ENCODE measurements at places on chromosomes 11 and 22. TPM values are rescaled to one million over a fixed set of nuclear protein-coding genes. Genes with fewer than 3 reads are reported as not detected.

The OR52A5 gene
- total RNA-seq: not detected

DNA sequence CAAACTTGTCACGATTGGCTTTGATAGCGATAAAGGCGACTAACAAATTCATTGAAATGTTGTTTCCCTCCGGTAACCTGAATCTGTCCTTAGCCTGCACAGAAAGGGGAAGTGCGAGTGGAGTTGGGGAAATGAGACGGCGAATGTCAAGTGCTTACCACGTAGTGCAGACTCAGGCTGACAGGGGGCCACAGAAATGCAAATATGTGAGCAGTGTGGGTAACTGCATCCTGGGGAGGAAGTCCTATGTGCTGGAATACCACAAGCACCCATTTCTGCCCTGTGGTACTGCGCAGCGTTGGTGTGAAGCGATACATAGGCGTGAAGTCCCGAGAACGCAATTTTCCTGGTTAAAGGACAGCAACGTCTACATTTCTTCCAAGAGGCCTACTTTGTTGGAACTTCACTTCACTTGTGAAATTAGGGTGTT lies 869 bp upstream of the EIF4ENIF1 start:
- H3K4me1 ChIP-seq: peaks cover 33% of the 10 kb centered on the region
- H3K27ac ChIP-seq: peak overlapping the region; percentile 99
- peak; percentile 96 for DNase-seq
- H3K4me3 ChIP-seq: peak overlapping the region; percentile 100
- no peaks in the 10 kb centered on the region for H3K27me3 ChIP-seq

DNA sequence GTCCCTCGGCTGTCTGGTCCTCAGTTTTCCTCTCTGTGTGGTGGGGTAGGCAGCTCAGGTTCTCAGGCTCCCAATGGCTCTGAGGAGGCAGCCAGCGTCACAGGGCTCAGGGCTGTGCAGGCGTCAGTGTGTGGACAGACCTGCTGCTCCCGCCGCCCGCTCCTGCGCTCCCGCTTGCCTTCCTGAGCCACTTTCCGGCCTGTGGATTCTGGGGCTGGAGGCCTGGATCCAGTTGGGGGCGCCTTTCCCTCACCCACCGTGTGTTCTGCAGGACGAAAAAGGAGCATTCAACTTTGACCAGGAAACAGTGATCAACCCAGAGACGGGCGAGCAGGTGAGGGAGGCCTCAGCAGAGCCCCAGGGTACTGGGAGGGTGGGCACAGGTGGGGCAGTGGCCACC lies 14.7 kb downstream of the DPP3 start:
- no peaks in the 10 kb centered on the region for H3K27me3 ChIP-seq
- no peaks in the 10 kb centered on the region for H3K4me1 ChIP-seq
- no peak overlapping the region for H3K27ac ChIP-seq
- H3K36me3 ChIP-seq: peaks cover 1% of the 10 kb centered on the region
- DNase-seq: no peak
- H3K4me3 ChIP-seq: no peak overlapping the region

DNA sequence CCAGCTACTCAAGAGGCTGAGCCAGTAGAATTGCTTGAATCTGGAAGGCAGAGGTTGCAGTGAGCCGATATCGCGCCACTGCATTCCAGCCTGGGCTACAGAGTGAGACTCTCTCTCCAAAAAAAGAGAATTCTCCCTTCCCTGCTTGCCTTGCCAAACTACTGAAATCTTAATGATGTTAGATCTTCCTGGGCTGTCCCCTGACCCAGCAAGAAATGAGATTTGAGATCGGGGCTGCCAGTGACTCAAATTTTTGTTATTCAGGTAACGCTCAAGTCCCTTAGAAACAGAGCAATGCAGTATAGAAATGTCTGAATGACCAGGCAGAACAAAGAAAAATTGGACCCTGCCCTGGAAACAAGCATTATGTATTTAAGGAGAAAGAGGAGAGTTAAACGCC lies 4.0 kb upstream of the RBFOX2 start:
- DNase-seq: no peak
- H3K4me1 ChIP-seq: peaks cover 15% of the 10 kb centered on the region
- peaks cover 1% of the 10 kb centered on the region for H3K27me3 ChIP-seq
- H3K4me3 ChIP-seq: no peak overlapping the region

DNA sequence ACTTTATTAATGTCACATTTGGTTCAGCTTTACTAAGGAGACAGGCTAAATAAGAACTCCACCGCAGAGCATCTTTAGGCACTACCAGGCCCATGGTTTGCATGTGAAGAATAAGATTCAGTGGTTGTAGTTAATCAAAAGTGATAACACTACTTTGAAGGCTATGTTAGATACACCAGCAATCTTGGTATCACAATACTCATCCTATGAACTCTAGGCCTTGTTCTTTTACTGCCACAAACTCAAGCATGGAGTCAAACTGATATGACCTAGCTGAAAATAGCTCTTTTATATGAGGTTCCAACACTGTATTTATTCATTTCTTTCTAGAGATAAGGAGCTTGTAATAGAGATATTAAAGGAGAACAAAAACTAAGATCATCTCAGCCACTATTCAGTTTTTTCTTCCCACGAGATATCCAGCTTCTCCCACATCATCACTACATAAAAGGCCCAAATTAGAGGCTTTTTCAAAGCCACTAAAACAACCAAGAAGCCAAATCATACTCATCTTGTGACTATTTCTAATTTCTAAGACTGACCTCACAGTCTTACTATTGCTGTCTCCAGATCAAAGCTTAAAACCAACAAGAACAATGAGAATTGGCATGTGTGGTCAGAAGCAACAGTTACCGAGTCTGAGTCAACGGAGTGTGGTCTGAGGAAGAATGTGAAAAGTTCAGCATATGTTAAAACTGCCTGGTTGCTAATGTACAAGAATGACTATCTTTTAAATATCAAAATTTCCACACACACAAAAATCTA lies 25.1 kb upstream of the GUCY1A2 start:
- H3K27me3 ChIP-seq: no peaks in the 10 kb centered on the region
- no peak for DNase-seq
- H3K27ac ChIP-seq: no peak overlapping the region
- H3K36me3 ChIP-seq: no peaks in the 10 kb centered on the region
- H3K4me3 ChIP-seq: no peak overlapping the region

GRCh38 chr11:113163291-113164030 lies 150.9 kb upstream of the TTC12 start:
- no peaks in the 10 kb centered on the region for H3K4me1 ChIP-seq
- no peak overlapping the region for H3K4me3 ChIP-seq

DNA sequence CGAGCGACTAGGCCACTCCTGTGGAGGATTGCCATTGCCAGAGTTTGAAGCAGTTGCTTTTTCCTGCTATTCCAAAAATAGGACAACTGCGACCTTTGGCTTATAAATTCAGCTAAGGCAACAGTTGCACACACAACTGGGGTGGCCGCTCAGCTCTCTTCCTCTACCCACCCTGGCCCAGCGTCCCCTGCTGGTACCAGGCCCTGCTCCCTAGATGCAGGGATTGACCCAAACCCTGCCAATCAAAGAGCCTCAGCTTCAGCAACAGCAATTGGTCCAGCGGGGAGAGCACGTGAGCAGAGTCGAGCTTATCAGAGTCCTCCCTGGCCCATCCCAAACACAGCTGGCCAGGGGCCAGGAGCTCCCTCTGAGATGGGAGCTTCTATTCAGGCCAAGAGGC lies 22.0 kb upstream of the CABP2 start:
- no peak overlapping the region for H3K4me3 ChIP-seq
- H3K27ac ChIP-seq: no peak overlapping the region
- no peaks in the 10 kb centered on the region for H3K36me3 ChIP-seq
- peaks cover 4% of the 10 kb centered on the region for H3K27me3 ChIP-seq
- no peaks in the 10 kb centered on the region for H3K4me1 ChIP-seq
- DNase-seq: no peak

DNA sequence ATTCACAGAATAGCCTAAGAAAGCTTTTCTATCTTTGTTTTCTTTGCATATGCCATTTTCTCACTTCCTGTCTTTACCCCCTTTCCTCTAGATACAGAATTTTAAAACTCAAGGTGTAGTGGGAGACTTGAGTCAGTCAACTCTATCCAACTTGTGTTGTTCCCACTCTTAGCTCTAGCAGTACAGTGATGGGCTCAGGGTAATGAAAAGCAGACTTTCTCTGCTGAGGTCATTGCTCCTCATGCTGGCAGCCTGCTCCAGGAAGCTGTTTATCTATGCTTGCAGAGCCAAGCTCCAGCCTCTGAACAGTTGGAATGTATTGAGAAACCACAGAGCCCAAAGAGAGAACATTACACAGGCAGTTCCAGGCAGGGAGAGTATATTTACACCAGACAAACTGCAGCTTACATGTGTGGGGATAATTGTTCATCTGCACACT lies 68.1 kb downstream of the CSTPP1 start:
- H3K36me3 ChIP-seq: no peaks in the 10 kb centered on the region
- DNase-seq: no peak
- no peak overlapping the region for H3K27ac ChIP-seq
- H3K4me3 ChIP-seq: no peak overlapping the region

The OR8G5 gene
- total RNA-seq: not detected

The DNAJB13 gene
- not detected for total RNA-seq

The PARVG gene
- total RNA-seq: 247 TPM

DNA sequence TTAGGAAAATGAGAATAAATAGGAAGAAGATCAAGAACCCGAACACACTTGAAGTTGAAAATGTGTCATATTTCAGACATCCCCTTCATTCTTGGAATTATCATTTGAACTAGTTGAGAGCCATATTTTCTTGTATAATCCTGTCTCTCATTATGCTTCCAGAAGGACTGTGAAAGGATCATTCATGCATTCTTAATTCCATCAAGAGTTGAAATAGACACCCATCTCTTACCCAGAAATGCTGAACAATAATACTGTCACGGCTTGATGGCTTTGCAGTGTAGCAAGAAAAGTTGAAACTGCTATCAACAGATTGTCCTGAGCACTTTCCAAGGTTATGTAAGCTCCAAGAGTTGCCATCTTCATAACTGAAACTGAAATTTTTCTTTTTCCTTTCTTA lies 79.7 kb downstream of the ARHGAP42 start:
- DNase-seq: no peak
- peaks cover 4% of the 10 kb centered on the region for H3K36me3 ChIP-seq
- H3K27ac ChIP-seq: no peak overlapping the region
- no peaks in the 10 kb centered on the region for H3K27me3 ChIP-seq
- no peak overlapping the region for H3K4me3 ChIP-seq
- H3K4me1 ChIP-seq: no peaks in the 10 kb centered on the region

The MYBPC3 gene
- total RNA-seq: 0.67 TPM

The CDKN1C gene
- 8.0 TPM for total RNA-seq

Measured in B cell (primary cell).